ENCODE measurements at places on chromosomes 13 and 19.

GRCh38 chr19:19558055-19558454 is 20.0 kb downstream of the CILP2 start:
- no peak for DNase-seq

DNA sequence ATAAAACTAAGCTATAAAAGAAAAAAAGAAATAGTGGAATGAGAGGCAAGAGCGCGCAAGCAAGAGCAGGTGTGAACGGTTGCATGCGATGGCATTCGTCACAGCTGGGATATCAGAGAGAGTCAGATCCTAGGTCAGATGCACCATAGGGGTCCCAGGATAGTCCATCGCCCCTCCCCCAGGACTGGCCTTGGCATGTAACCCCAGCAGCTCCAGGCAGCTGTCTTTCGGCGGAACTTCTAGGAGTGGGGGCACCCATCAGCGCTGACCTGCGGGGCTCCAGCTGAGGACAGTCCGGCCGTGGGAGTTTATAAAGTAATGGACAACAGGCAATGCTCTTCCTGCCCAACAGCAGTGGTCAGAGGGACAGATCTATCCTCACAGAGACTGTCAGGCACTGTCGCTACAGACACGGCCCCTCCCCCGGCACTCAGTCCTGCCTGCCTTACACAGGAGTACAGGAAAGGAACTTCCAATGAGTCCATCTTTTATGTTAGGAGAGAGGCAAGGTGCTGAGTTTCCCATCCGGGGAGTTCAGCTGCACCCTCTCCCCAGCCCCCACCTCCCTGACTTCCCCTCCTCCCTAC is 1.4 kb downstream of the SIAH3 start:
- no peak for DNase-seq

- no peak for DNase-seq
These were observed 89.7 kb downstream of the RAB20 start for GRCh38 chr13:110471833-110472162.

DNA sequence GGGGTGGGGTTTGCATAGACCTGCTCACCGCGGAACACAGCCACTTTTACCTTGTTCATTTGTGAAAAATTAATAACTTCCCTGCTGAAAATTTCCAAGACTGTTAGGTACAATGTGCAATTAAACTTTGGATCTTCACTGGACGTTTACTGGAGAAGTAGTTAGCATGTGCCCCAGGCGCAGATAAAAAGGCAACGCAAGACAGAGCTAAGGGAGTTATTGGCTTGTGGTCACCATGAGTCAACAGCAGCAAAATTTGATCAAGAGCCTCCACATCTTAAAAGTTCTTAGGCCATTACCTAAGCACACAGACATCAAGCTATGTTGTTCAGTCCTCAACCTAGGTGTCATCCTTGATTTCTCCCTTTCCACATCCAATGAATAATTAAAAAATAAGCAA is 257.0 kb downstream of the LHFPL6 start:
- no peak for DNase-seq

- no peak for DNase-seq
These were observed at the start of gene EDNRB for GRCh38 chr13:77918391-77919245. Gene EDNRB, minus strand, starts transcription at chr13:77918831. Its CDS starts 258 bp downstream, at chr13:77918573.

- DNase-seq, result no peak
These were observed 17.1 kb downstream of the SHISA7 start for GRCh38 chr19:55426042-55426441.

- no peak for DNase-seq
These were observed 284.4 kb downstream of the DIAPH3 start for GRCh38 chr13:59879281-59879680.

DNA sequence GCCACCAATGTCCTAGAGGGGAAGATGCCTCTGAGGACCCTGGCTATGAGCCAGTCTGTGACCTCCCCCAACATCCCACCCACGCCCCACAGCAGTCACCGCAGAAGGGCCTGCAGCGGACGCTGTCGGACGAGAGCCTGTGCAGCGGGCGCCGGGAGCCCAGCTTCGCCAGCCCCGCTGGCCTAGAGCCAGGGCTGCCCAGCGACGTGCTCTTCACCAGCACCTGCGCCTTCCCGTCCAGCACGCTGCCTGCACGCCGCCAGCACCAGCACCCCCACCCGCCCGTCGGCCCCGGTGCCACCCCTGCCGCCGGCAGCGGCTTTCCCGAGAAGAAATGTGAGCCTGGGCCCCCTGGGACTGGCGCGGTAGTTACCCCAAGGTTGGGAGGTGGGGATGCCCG is 30.6 kb downstream of the DPF1 start:
- no peak for DNase-seq

DNA sequence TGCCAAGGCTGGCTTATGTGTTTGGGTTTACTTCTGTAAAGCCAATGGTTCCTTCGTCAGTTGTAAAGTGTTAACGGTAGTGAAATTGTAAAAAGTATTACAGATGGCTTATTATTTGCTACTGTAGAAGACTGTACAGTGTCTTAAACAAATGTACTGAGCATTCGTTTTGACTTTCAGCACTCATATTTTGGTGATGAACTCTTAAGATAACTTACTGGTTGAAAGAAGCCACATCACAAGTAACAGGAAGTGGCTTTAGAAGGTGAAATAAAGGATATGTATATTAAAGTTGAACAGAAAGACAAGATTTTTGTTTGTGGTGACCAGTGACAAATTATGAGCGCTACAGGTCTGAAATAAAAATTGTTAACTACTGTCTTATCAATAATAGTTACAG is 64.2 kb downstream of the URI1 start:
- no peak for DNase-seq

GRCh38 chr19:4542896-4543841 is 3.3 kb upstream of the LRG1 start:
- DNase-seq, result no peak

- no peak for DNase-seq
These were observed 709.8 kb downstream of the PCDH17 start for GRCh38 chr13:58341318-58341717.

- peak; percentile 23 for DNase-seq
These were observed 14.2 kb downstream of the ZIC2 start for GRCh38 chr13:99995589-99996380.

- no peak for DNase-seq
These were observed 930.0 kb upstream of the SLITRK6 start for GRCh38 chr13:86729206-86729605.

DNA sequence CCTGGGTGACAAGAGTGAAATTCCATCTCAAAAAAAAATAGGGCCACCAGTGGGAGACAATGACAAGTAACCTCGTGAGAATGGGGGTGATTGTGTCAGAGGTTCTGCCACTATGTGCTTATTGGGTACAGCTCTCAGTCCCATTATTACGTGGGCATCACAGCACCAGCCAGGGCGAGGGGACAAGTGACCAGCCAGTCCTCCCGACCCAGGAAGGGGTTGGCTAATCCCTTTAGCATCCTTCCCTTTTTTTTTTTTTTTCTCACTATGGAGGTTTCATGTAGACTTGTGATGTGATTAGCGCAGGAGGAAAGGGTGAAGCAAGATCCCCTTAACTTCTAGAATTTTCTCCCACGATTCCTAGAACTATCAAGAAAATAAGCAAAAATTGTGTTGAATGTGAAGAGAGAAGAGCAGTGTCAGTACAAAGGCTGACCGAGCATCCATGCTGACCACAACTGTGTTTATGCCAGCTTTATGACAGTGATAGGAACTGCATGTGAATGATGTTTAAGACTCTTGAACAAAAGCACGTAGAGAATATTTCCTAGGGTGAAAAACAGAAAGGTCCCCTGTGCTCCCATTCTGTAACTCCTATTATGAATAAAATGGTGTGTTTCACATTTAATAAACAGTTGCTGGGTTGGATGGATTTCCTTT is 50.0 kb downstream of the ALOX5AP start:
- no peak for DNase-seq

- no peak for DNase-seq
These were observed 14.9 kb upstream of the IL4I1 start for GRCh38 chr19:49911381-49912145.

GRCh38 chr13:29713839-29714238 is 118.4 kb upstream of the SLC7A1 start:
- DNase-seq, result peak; percentile 51

DNA sequence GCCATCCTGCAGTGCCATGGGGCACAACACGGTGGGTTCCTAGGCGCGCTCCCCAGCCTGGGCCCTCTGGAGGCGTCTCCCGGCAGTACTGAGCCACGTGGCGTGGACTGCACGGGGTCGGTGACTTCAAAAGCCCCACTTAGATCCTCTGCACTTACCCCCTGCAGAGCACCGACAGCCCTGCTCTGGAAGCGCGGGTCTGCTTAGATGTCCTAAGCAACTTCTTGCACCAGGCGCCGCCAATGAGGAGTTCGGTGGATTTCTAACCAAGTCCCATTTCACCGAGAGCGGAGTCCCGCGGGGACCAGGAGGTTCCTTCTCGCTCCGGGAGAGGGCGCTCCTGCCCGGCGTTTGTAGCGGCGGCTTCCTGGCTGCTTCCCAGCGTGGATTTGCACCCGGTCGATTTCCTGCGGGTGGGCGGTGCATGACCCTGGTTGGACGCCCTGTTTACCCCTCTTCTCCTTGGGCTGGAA is 25.2 kb upstream of the ZNF845 start:
- DNase-seq, result peak; percentile 20

GRCh38 chr13:91381371-91381770 is 17.1 kb upstream of the GPC5 start:
- no peak for DNase-seq

DNA sequence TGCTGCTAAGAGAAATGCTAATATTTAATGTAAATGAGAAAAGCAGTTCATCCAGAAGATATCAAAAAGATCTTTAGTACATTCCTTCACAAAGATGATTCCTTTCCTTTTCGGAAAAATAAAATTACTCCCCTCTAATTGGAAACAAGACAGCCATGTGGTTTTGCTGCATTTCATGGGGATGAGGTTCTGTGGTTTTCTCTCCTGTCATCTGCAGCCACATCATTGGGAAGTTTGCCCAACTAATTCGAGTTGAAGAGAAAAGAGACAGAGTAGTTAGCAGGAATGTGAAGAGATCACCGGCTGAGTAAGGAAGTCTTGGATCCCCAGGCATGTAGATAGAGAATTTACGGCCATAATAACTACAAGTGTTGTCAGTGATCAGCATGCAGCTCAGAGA is 122.1 kb downstream of the CYSLTR2 start:
- DNase-seq, result no peak

DNA sequence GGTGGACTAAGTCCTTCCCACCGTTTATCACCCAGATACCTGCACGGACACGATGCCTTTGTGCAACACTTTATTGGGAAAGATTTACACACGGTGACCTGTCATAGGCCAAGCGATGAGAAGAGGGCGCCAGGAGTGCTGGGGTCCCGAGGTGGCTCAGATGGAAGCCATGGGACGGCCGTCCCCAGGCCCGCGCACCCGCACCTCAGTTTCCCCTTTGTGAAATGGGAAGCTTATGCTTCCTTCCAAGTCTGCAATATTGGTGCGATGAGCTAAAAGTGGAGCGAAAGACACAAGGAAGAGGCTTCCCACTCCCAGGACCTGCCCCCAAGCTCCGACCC is 369 bp upstream of the TMC4 start:
- no peak for DNase-seq

DNA sequence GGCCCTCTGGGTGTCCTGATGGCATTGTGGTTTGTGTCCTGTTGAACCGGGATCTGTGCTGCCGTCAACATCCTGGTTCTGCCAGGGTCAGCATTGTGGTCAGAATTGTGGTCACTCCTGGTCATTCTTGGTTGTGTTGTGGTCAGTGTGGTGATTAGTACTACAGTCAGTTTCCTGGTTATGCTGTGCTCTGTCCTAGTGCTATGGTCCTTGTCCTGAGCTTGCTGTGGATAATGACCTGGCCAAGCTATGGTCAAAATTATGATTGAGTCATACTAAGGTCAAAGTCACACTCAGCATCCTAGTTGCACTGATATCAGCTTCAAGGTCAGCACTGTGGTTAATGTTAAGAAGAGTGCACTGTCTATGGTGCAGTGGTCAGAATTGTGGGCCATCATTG is 4.5 kb upstream of the OLFM2 start:
- no peak for DNase-seq

DNA sequence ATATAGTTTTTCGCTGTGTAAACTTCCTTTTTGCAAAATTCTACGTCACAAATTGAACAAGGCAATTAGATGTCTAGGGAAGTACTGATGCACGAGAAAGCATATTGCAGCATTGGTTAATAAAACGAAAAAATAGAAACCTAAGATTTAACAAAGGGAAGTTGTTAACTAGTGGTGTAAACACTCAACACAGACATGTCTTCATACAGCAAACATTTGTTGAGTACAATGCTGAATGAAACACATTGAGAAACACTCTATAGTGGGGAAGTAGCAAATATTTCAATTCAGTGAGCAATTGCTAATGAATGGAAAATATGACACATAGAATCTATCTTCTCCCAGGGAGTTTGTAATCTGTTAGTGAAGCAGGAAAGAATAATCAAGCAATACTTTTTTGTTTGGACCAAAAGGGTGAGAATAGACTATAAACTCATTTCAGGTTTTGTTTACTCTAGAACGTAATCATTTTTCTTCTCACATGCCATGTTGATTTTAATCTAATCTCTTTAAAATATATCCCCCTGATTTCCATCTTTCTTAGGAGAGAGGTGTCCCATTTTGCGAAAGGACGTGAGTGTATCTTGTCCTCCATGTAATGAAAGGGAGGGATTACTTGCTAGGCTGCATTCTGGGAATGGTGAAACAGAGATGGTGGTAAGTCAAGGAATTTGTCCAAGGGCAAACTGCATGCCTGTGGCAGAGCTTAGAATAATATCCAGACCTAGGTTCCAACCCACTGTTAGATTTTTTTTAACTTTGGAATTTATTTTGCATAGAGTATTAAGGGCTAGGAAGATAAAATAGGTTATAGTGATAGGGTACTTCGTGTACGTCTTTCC is 1.7 kb upstream of the ANKRD10 start:
- DNase-seq, result no peak

- DNase-seq, result no peak
These were observed 39.6 kb downstream of the CYP2B6 start for GRCh38 chr19:41030651-41031050.

DNA sequence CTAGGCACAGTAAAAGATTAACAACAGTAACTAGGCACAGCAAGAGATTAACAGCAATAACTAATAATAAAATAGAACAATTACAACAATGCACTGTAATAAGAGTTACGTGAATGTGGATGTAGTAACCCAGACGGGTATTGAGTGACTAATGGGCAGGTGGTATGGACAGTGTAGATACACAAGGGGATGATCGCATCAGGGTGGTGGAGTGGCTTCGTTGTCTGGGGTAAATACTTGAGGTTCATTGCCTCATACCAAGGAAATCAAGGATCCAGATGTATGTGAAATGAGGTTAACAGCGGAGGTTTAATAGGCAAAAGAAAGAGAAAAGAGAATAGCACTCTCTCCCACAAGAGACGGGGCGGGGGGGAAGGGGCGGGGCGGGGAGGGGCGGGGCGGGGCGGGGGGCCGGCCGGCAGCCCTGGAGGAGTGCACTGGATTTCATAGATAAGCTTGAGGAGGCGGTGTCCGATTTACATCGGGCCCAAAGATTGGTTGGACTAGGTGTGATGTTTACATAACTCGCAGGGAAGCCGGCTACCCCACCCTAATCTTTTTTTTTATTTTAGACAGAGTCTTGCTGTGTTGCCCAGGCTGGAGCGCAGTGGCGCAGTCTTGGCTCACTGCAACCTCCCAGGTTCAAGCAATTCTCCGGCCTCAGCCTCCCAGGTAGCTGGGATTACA is 106.3 kb downstream of the KCTD15 start:
- peak; percentile 44 for DNase-seq

- no peak for DNase-seq
These were observed 47.3 kb downstream of the LATS2 start for GRCh38 chr13:21014139-21014501.

- no peak for DNase-seq
These were observed 24.0 kb downstream of the USP12 start for GRCh38 chr13:27147530-27148170.

GRCh38 chr19:41932259-41932719 is 4.0 kb upstream of the ERFL start:
- DNase-seq, result no peak
